ENCODE measurements at places on chromosomes 2 and 18. TPM values are rescaled to one million over a fixed set of nuclear protein-coding genes. Genes with fewer than 3 reads are reported as not detected.

The ZNF2 gene
- 7.4 TPM for total RNA-seq

The HSBP1L1 gene
- total RNA-seq, result 6.8 TPM

The MDH1B gene
- 1.2 TPM for total RNA-seq

The ACTR3 gene
- 272 TPM for total RNA-seq

The DUSP2 gene
- 103 TPM for total RNA-seq

The FBXO15 gene
- total RNA-seq, result 0.71 TPM

The PFN4 gene
- total RNA-seq, result 0.12 TPM

The ANKRD30B gene
- 0.57 TPM for total RNA-seq

- DNase-seq, result no peak
Measured at GRCh38 chr2:26571316-26571715, 69.8 kb downstream of the CIB4 start.

GRCh38 chr2:147294825-147295392 is 549.9 kb upstream of the ACVR2A start:
- peak; percentile 1 for DNase-seq

DNA sequence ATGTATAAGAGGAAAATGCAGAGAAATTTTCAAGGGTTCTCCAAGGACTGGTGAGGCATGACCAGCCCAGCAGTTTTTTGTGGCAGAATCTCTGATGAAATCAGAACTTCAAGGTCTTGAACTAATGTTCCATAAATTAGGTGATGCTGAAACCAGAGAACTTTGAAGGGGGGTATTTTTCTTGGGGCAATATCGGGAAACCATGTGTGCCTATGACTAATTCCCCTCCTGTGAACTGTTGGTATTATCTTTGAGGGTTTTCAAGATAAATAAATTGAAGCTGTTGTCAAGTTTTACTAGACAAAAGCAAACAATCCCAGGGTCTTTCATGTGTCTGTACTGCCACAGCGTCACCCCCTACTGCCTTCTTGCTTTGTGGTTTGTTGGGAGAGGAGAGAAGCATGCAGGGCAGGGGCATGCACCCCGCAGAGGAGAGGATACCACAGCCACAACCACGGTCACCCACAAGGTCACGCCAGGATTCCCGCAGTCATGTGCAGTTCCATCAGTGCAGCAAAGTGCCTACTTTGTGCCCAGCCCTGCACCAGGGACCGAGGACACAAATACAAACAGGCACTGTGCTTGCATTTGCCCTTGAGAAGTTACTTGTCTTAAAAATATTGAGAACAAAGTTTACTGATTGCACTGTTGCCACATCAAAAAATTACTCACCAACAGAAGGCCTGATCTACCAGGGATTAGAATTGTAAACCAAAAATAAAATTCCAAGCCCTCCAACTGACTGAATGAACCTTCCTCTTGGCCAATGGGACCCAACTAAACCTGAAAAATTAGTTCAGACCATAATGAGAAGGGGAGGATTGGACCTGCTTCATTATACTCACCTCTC is 413.3 kb upstream of the TRIB2 start:
- DNase-seq, result peak; percentile 97

Data from M059J (cell line).